ENCODE measurements at places on chromosomes 12 and 14.

DNA sequence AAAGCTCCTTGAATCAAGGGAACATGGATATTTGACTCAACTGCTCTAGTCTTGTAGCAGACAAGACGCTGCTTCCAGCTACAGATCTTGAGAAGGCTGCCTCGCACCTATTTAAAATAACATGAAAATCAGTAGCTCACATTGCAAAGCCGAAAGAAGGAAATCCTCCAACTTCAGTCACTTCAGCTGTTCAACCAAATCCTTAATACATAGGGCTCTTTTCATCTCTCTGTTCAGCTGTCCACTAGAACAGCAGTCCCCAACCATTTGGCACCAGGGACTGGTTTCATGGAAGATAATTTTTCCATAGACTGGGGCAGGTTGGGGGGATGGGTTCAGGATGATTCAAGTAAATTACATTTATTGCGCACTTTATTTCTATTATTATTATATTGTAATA is 1116.0 kb upstream of the TMEM132C start:
- DNase-seq, result no peak

- DNase-seq, result no peak
Measured at GRCh38 chr14:64865992-64866391, 13.7 kb downstream of the SPTB start.

DNA sequence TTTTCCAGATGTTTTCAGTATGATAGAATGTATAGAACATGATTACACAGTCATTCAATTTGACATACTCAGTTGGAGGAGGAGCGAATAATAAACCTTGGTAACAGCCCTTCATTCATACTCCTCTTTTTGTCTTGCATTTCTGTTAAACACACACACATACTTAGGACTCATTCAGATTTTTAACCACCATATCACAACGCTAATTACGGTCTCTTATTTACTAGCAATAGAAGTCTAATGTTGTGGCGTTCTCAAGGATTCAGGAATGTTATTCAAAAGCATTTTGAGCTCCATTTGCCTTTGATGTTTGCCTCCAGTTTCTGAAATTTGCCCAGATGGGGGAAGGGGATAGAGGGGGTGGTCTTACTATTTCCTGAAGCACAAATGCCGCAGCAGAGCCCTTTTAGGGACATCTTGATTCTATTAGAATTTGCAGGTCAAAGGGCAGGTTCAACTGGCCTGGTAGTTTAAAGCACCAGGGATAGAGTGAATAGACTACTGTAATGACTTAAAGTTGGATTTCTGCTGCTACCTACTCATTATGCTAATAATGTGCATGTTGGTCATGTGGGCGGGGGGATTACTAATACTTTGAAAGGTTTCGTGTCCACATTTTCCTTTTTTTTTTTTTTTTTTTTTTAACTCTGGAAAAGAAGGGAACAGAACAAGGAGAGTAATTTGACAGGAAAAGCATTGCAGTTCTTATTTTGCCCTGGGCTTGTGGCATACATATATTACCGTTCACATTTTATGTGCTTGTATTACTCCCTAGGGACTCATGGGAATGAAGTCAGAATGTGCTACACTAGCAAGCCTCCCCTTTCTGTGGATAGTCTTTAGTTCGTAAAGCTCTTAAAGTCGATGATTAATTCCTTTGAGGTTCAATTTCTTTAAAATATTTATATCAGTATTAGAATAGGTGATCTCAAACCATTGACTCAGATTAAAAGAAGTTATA is 226.8 kb downstream of the FBXL14 start:
- DNase-seq, result no peak

GRCh38 chr12:68222326-68222725 is 3.3 kb downstream of the IL26 start:
- DNase-seq, result no peak

- no peak for DNase-seq
Measured at GRCh38 chr12:68483592-68484383, 126.9 kb upstream of the RAP1B start.

- DNase-seq, result no peak
Measured at GRCh38 chr14:34387974-34388516, 74.0 kb downstream of the SPTSSA start.

DNA sequence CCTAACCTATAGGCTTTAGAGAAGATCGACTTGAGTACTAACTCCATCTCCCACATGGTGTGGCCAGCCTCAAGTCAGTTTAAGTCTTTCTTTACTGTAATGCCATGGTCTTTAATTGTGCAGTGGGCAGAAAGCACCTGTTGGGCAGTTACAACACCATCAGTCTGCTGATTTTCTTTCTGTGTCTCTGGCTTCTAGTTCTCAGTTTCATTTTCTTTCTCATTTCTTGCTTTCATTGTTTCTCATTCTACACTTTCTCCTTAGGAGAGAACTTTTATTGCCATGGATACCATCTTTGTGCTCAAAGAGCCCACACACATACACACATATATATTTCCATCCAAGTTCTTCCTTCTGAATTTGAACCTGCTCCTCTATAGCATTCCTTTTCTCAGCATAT is 96.1 kb upstream of the SLC16A7 start:
- no peak for DNase-seq

- no peak for DNase-seq
Measured at GRCh38 chr12:82593143-82593542, 93.6 kb upstream of the TMTC2 start.

GRCh38 chr12:106301241-106301610 is 1.3 kb upstream of the TCP11L2 start:
- DNase-seq, result no peak

GRCh38 chr14:103696070-103696402 is 19.2 kb downstream of the XRCC3 start:
- no peak for DNase-seq

DNA sequence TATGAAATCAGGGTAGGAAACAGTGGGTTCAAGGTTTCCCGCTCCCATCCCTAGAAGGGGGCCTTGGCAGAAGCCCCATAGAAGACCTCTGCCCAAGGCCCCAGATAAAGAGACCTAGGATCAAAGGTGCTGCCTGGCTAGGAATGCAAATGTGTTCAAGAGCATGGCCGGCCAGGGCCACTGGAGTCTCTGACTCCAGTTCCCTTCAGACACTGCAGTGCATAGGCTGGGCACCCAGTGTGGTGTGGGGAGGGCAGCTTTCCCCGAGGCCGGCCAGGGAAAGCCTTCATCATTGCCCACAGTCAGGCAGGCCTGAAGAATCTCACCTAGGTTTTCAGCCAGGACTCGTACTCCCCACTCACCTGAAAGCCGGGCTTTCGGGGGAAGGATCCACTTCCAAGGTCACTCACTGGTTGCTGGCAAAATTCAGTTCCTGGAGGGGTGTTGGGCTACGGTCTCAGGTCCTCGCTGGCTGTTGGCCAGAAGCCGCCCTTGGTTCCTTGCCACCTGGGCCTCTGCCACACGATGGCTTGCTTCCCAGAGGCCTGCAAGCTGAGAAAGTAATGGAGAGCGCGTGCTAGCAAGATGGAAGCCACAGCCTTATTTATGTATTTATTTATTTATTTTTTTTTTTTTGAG is 9.7 kb upstream of the PEBP1 start:
- peak; percentile 81 for DNase-seq

- DNase-seq, result no peak
Measured at GRCh38 chr14:52937306-52937705, 13.5 kb downstream of the FERMT2 start.

DNA sequence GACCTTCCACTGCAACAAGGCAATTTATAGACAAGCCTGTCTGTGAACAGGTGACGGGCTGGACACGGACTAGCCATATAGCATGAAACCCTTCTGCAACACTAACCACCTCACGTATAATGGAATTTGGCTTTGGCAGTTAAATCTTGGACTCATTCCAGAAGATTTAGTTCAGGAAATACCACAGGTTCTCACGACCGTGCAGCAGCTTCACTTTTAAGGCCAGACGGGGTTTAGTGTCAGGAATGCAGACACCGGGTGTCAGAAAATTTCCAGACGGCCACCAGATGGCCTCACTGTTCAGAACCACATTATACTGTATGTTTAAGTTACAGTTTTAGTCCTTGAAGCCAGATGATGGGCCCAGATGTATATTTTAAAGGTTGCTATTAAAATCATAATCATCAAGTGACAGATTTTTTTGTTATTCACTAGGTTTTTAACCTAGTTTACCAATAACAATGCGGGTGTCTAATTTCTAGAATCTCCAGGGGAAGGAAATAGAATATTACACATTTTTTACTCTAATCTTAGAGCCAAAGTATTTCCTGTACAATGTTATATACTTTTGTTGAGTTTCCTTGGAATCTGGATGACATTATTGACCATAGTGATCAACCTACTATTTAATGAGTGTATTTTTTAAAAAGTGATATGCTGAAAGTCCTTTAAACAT is 90.5 kb upstream of the TMPO start:
- peak; percentile 80 for DNase-seq

- DNase-seq, result no peak
Measured at GRCh38 chr14:51561141-51561540, 90.6 kb upstream of the FRMD6 start.

DNA sequence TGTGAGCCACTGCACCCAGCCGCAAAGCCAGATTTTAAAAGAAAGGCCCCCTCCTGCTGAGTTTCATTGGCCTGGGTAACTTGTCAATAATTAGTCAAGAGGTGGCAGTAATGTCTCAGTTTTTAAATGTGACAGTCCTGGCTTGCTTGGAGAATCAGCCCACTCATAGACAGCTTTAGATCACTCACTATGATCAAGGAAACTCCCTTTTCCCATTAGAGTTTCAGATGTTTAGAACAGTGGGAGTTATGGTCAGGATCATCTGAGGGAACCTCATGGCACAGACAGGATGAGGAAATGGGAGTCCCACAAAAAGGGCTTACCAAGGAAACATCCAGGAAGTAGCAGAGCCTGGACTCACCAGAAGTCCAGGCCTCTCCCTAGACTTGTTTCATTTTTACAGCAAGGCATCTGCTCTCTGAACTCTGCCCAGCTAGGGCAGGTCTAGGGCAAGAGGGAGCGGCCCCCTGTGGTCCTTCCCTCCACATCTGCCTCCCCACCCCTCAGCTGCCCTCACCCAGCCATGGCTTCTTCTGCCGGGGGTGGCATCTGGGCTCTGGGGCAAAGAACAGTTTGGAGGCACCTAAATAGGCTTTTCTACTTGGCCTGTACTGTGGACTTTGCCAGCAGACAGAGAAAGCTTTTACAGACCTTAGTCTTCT is 11.2 kb downstream of the BCL2L14 start:
- DNase-seq, result no peak

DNA sequence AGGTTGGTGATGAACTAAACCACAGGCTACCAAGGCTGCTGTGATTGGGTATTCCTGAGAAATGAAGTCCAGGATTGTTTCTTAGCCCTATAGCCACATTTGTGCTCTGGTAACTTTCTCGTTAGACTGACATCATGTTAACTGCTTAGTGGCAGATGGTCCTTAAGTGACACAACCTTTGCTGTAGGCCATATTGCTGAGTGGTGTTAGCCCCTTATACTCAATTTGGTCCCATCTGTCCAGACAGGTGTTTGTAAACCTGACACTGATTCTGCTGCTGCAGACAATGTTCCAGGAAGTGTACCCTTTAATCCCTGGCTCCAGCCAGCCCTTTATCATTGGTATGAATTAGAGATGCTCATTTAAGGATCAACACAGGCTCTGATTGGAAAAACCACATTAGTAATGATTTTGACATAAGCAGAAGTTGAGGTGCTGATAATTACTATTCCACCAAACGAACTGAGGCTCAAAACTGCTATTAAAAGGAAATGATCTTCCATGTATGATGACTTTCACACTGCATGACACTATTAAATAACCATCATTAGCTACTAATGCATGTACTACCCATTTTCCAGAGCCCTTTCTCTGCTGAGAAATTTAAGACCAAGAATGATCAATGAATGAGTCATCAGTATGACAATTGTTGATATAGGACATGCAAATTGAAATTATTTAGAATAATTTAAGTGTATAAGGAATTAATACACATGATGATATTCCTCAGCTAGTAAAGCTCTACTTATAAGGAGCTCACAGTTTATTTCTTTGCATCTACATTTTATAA is 3.6 kb upstream of the SSTR1 start:
- no peak for DNase-seq

- no peak for DNase-seq
Measured at GRCh38 chr12:28026701-28027100, 54.2 kb upstream of the PTHLH start.

DNA sequence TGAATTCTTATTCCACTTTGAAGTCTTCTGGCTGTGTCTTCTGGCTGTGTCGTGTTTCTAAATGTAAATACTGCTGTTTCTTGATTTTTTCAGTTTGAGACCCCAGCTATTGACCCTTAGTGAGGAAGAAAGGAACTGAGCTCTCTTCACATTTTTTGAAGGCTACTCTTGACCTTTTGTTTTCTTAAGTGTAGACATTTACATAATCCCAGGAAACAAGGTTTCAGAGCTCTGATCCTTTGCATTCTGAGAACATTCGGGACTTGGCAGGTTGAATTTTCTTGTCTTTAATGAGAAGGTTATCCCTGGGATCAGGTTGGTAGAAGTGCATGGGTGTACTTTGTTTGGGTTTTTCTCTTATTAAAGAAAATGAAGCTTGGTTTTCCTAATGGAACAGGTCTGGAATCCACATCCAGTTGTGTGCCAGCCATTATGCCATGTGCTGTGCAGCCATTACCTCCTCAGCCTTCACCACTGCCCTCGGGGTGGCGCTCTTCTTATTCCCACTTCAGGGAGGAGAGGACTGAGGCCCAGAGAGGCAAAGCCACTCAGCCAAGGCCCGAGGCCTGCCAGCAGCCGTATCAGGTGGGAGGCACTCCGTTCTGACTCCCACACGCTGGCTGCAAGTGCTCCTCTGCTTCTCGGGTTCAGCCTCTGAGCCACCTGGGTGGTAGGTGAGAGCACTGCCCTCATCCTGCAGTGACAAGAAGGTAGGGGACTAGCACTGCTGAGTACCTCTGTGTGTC is 120.9 kb downstream of the BEGAIN start:
- DNase-seq, result no peak

DNA sequence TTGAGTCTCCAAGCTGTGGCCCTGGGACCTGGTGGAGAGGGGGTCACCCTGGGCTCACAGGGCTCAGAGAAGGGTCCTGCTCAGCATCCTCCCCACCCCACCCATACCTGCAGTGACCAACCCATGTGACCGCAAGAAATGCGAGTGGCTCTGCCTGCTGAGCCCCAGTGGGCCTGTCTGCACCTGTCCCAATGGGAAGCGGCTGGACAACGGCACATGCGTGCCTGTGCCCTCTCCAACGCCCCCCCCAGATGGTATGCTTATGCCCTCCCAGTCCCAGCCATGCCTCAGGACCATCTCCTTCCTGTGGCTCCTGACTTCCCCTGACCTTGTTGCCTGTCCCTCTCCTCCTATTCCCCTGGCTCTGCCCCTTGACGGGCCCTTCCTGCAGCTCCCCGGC is 6.7 kb upstream of the NXPH4 start:
- DNase-seq, result peak; percentile 33

DNA sequence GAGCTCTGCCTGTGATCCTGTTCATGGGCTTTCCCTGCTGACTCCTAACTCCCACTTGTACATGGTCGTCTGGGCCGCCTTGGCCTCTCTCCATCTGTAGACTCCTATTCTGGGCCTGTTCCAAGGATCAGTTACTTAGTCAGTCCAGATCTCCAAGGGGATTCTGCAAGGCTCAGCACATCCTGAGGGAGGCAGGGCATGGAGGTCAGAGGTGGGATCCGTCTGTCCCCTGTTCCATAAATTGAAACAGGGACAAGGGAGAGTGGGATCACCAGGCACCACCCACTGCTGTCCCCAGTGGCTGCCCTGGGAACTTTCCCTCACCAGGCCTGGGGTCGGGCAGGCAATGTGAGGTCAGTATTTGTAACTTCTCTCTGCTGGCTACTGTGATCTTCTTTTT is 43.5 kb downstream of the KCTD10 start:
- DNase-seq, result no peak

GRCh38 chr14:29724991-29725390 is 202.7 kb downstream of the PRKD1 start:
- no peak for DNase-seq

- DNase-seq, result no peak
Measured at GRCh38 chr12:119417440-119417839, 82.9 kb downstream of the CCDC60 start.

All from right cardiac atrium (tissue), 5 donors.